ENCODE measurements at places on chromosomes 1 and 21.

- DNase-seq, result no peak
Measured at GRCh38 chr1:237303929-237304328, 261.9 kb downstream of the RYR2 start.

GRCh38 chr1:151990856-151991198, 2.8 kb downstream of the S100A10 start:
- DNase-seq, result no peak

DNA sequence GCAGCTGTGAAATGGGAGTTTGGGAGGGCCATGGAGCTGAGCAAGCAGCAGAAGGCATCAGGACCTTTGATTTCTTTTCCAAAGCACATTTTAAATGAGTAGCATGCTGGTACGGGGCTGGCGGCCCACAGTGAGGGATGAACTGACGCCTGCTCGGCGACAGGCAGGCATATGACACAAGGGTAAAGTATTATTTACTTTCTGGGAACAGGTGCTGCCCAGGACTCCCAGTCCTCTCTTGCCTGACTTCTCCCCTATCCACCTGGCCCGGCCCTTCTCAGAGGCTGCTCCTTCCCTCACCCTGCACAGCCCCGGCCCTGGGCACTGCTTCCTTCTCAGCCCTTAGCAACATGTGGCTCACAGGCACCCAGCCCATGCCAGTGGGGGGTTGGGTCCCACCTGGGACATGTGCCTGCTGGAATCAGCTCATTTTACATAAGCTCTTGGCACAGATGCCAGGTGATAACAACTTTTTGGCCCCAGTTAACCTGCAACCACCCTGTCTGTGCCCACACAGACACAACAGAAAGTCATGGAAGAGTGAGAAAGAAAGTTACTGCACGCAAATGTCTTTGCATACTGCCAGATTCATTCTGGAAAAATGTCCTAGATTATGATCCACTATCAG, 112.3 kb upstream of the GADD45A start:
- DNase-seq, result no peak

- no peak for DNase-seq
Measured at GRCh38 chr1:36107394-36107793, 17.6 kb downstream of the COL8A2 start.

DNA sequence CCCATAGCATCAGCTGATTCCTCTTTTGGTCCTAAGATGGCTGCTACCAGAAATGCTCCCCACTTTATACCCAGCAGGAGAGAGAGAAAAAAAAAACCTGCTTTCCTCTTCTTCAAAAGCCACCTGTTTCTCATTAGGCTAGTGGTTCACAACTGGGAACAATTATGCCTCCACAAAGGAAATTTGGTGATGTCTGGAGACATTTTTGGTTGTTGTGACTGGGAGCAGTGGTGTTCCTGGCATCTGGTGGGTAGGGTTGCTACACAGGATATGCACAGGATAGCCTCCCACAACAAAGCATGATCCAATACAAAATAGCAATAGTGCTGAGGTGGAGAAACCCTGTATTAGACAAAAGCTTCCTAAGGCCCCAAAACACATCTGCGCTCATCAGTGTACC, 38.5 kb upstream of the SGIP1 start:
- DNase-seq, result no peak

- peak; percentile 81 for DNase-seq
Measured at GRCh38 chr1:9874959-9875635, 35.0 kb downstream of the CTNNBIP1 start.

- no peak for DNase-seq
Measured at GRCh38 chr1:112954017-112954650, 1.9 kb downstream of the SLC16A1 start.

DNA sequence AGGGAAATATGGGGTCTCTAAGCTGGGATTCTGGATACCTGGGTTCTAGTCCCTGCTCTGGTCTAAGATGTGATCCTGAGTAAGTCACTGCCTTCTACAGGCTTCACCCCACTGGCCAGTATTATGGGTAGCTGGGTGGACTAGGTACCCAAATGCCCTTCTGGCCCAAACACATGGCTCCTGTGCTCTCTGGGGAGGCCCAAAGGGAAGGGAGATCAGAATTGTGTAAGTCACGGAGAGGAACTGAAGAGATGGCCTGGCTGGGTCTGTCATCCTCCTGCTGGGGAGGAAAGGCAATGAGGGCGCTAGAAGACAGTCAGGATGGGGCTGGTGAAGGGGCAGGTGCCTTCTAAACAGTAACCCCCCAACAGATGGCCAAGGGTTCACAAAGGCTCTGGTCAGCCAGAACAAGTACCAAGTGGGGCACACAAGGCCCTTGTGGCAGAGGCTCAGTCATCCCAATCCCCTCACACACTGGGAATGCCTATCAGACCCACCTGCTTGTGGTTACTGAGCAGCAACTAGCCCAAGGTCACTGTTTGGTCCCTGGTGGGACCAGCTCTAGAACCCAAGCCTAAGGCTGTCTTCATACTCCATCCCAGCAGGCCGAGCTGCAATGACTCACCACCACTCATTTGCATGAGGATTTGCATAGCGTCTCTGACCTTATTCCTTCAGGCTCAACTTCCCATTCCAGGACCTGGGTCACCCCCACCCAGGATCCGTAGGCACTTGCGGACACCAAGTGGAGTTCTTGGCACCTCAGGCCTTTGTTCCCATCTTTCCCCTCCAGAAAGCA, 9.2 kb downstream of the MEF2D start:
- peak; percentile 78 for DNase-seq

DNA sequence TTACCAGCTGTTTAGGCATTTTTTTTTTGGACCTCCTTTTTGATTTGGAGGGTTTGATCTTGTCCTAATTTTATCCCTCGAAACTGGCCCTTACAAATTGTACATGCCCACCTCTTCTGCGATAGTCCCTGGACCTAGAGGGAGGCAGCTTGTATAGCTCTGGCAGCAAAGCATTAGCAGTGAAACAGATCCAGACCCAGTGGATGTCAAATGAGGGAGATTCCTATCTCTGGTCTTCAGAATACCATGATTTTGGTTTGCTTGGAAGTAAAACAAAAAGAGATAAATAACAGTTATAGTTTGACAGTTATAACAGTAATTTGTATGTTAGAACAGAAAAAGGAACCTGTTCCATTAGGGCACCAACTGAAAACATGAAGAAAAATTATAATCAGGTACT, 123.6 kb downstream of the MIS18A start:
- no peak for DNase-seq

DNA sequence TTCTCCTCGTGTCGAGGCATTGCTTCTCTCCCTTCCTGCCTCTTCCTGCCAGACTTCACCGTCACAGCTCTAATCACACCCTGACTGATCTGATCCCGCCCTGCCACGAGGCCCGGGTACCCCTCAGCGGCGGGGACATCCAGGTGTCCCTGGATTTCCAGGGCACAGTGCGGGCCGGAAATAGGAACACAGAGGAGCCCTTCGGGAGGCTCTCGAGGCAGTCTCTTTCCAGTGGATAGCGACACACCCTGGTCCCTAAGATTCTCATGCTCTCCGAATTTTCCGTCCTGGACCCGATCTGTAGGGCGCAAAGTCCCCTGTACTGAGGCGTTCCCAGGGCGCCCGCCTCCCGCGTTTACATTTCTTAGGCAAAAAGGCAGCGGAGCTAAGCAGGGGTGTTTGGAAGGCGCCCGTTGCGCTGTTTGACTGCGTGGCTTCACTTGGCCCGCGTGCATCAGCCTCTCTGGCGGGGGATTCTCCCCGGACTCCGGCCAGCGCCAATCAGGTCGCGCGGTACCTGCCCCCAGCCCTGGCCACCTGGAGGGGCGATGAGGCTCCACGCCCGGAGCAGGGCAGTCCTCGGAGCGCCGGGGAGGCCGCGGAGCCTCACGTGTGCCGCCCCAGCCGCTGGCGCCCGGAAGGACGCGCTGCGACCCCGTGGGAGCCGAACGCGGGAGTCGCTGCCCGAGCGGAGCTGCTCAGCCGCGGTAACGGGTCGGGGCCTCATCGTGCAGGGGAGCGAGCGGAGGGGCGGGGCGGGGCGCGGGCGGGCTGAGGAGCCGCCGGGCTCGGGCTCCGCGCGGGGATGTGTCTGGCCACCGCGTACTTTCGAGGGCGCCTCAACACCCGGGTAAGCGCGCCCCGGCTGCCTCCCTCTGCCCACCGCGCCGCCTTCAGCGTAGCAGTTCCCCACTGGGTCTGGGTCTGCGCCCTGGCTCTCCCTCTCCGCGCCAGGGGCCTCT, at the start of gene FAM163A:
Gene FAM163A (plus strand): TSS at position 575 of the 962 bp plus-strand sequence. CDS start 69,807 bp downstream, outside the sequence.
- peak; percentile 2 for DNase-seq

DNA sequence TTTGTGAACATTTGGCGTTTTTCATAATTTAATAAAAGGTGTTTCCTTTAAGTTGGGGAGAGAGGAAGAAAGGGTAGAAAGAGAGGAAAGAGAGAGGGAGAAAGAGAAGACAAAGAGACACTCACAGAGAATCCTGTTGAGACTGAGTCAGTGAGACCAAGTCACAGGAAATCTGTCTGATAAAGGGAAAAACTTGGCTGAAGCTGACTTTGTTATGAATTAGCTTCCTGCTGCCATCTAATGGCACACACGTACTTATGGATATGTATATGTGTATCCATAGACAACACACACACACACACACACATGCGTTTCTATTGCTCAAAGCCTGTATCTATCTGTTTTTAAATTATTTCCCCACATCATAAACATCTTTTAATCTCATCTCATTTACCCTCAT, 42.5 kb upstream of the DISC1 start:
- DNase-seq, result peak; percentile 52

DNA sequence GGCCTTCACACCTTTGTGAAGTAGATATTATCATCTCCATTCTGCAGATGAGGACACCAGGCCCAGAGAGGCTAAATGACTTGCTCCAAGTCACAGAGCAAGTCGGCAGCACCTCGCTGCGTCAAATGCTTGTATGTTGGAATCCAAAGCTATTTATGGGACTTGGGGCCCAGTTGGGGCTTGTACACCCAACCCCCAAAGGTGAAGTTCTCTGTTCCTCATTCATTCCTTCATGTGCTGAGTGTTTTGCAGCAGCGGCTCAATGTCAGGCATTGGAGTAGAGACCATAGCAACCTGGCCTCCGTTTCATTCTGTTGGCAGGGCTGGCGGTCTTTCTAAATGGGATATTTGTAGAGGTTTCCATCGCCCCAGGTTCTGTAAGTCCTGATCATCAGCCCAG, 113.4 kb upstream of the SLC25A33 start:
- peak; percentile 44 for DNase-seq

GRCh38 chr1:60672449-60672848, 409.9 kb upstream of the NFIA start:
- DNase-seq, result no peak
